ENCODE measurements at places on chromosomes 4 and X. TPM values are rescaled to one million over a fixed set of nuclear protein-coding genes. Genes with fewer than 3 reads are reported as not detected.

GRCh38 chr4:131644619-131645018, 1504.5 kb upstream of the PCDH10 start:
- DNase-seq = no peak

- DNase-seq = no peak
These were observed 47.9 kb downstream of the TET2 start for GRCh38 chr4:105194328-105195231.

GRCh38 chr4:28357990-28358389, 1497.3 kb downstream of the STIM2 start:
- no peak for DNase-seq

- no peak for DNase-seq
These were observed 134.8 kb downstream of the HS3ST1 start for GRCh38 chr4:11293866-11294265.

GRCh38 chr4:81452452-81453006, 19.2 kb downstream of the RASGEF1B start:
- DNase-seq = no peak

DNA sequence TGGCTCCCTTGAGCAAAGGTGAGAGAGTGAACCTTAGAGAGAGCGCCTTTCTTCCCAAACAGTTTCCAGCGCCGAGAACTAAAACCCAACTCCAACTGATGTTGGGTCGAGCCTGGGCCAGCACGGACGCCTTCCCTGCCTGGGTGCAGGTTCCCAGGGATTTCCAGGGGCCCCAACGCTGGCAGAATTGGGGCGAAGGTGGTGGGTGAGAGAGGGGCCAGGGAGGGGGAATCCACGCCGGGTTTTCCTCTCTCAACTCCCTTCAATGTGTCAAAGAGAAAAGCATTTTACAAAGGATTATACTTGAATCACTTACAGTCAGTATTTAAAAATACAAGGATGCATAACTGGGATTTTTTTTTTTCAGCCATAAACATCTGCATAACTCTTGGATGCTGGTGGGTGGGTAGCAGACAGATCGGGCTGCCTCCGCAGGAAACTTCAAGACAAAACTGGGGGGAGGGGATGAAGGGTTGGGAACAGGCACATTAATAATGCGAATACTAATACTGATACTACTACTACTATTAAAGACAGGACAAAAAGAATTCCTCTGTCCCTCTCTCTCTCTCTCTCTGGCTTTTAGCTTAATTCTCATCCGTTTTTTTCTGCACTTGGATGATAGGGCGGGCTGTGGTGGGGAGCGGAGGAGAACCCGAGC, 1.3 kb upstream of the ARX start:
- DNase-seq = no peak

Gene PHEX
- total RNA-seq = not detected

Gene MAGEA3
- not detected for total RNA-seq

Gene PAGE2
- total RNA-seq = not detected

Gene TLR1
- total RNA-seq = 6.9 TPM
